ENCODE measurements at places on chromosomes 16 and 17. TPM values are rescaled to one million over a fixed set of nuclear protein-coding genes. Genes with fewer than 3 reads are reported as not detected.

Gene ATXN7L3
- 24.7 TPM for polyA plus RNA-seq

Gene SKAP1
- not detected for polyA plus RNA-seq

Gene CLEC16A
- polyA plus RNA-seq, result 17.5 TPM

Gene TBC1D26
- polyA plus RNA-seq, result 8.9 TPM

Gene RNF112
- 0.66 TPM for polyA plus RNA-seq

Gene CDH16
- polyA plus RNA-seq, result not detected

Gene CARD14
- polyA plus RNA-seq, result 2.7 TPM

Gene CD79B
- 0.23 TPM for polyA plus RNA-seq

Gene CES5A
- polyA plus RNA-seq, result not detected

Gene HS3ST3A1
- polyA plus RNA-seq, result 8.2 TPM

Gene KCTD19
- 1.6 TPM for polyA plus RNA-seq

Data from cardiac muscle cell (in vitro differentiated cells and primary cell).